ENCODE measurements at places on chromosomes 16 and 17.

DNA sequence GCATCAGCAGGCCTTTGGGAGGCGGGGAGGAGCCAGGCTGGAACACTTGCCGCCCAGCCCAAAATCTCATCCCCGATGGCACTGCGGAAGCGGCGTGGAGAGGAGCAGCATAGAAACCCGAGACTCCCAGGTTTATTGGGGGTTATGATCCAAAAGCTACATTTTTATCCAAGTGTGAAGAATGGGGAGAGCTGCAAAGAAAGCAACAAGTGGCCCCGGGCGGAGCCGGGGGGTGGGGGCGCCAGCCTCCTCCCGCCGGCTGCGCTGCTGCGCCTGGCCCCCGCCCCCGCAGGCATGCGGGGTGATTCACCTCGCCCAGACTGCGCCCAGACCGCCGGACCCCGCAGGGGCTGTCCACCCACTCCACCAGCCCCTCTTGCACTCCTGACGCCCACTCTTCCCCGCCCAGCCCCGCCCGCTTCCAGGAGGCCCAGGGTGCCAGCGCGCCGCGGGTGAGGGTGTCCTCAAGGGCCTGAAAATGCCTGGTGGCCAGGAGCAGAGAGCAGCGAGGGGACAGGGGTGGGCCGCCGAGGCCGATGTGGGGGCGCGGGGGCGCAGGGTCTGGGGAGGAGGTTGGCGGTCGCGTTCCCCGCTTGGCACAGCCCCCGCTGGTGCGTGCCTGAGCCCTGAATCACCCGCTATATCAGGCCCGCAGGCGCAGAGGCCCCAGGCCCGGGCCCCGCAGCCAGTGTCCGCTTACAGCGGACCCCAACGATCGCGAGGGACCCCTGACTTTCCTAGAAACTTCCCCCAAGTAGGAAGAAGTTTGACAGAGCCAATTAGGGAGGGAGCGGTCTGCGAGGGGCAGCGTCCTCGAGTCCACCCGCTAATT, 1.3 kb downstream of the CAVIN1 start:
- peak; percentile 79 for DNase-seq

GRCh38 chr17:79792984-79793923, 3.6 kb downstream of the CBX8 start:
- peak; percentile 74 for DNase-seq

- no peak for DNase-seq
Measured at GRCh38 chr16:83791916-83792315, 15.9 kb upstream of the HSBP1 start.

- DNase-seq, result peak; percentile 55
Measured at GRCh38 chr17:50146927-50147665, 3.4 kb downstream of the PPP1R9B start.

DNA sequence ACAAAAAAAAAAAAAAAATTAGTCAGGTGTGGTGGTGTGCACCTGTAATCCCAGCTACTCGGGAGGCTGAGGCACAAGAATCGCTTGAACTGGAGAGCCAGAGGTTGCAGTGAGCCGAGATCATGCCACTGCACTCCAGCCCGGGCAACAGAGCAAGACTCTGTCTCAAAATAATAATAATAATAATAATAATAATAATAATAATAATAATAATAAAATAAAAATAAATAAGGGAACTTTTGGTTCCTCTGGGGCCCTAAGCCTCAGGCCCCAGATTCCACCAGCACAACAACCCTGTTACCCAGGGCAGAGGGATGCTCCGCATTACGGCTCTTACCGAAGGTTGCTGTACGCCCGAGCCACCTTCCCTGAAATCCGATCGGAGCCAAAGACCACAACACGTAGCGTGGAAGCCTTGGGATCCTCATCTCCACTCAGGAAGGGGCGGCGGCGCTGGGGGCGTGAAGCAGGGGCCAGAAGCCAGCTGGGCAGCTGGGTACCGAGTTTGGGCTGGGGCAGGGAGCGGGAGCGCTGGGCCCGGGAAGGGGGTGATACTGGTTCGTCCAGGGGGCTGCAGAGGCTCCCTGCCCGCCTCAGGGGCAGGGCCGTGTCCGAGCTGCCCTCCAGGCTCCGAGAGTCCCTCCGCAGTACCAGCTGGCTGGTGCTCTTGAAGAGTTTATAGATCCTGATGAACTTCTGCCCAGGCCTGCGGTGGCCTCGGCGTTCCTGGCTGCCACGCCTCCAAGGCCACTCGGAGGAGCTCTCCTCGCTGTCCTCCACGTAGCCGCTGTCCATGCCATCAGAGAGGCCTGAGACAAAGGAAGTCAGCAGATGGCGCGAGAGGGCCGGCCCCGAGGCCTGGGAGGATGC, 20.6 kb upstream of the PIK3R6 start:
- DNase-seq, result peak; percentile 83

DNA sequence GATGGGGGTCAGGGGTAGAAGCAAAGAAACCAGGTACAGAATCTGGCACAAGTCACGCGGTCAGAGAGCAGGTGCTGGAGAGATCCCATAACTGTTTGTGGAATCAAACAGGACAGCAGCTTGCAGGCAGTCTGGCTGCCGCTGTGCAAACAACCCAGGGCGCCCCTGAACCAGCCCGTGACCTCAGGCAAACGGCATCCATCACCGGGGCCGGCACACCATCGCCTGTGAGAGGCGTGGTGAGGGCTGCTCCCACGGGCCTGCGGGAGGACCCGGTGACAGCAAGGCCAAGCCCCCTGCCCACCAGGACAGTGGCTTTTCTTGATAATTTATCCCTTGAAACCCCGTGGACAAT, 47.9 kb downstream of the CBFA2T3 start:
- no peak for DNase-seq

DNA sequence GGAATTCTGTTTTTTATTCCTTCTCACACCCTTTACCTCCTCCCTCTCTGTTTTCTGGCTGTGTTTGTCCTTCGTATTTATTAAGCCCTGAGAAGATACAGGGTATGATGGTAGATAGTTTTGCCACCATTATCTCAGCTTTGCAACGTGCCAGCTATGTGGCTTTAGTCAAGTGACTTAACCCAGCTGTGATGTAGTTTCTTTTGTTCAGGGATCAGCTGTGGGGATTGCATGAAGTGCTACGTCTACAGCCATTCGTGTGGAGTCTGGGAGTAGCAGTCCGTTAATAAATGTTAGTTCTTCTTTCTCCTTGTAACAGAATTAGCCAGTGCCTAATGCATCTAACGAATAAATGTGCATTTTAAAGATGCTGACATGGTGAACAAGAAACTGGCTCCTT, 128.4 kb downstream of the HAPSTR1 start:
- DNase-seq, result no peak

- no peak for DNase-seq
Measured at GRCh38 chr16:66524601-66525164, 25.2 kb downstream of the TK2 start.

GRCh38 chr16:23269248-23269953, 32.7 kb upstream of the SCNN1B start:
- no peak for DNase-seq

GRCh38 chr17:29039764-29040598, 3.0 kb upstream of the PIPOX start:
- peak; percentile 76 for DNase-seq

DNA sequence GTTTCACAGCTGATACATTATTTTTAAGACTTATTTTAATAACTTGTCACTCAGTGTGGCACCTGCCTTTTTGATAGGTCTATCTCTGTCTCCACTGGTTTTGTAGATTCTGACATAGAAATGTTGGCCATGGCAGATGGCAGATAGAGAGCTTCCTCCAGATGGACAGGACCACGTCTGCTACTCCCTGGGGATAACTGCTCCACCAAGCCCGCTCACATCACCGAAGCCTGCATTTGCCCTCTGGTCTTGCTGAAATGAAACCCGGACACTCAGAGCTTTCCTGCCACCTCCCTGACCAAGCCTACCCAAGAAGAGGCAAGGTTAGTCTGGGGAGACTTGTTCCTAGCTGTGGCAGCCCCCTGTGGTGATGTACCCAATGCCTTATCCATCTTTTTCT, 16.4 kb upstream of the HAP1 start:
- DNase-seq, result no peak

DNA sequence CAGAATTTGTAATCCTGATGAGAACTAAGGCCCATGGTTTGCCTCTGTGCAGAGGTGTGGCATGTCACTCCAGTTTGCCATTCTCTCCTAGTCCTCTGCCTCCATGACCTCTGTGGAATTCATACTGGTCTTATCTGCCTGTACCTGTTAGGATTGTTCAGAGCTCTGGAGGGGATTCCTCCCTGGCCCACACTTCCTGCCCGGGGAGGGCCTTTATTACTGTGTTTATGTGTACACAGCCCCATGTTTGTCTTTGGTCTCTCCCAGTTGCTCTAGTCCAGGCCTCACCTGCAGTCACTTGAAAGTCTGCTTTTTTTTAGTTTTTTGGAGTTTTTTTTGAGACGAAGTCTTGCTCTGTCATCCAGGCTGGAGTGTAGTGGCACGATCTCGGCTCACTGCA, 36.4 kb downstream of the RHBDL3 start:
- DNase-seq, result no peak

GRCh38 chr16:70577256-70577698, 53.7 kb downstream of the SF3B3 start:
- DNase-seq, result peak; percentile 67

GRCh38 chr17:74407384-74407783, 24.5 kb upstream of the GPRC5C start:
- no peak for DNase-seq

GRCh38 chr17:6233856-6234255, 163.7 kb downstream of the WSCD1 start:
- DNase-seq, result no peak

DNA sequence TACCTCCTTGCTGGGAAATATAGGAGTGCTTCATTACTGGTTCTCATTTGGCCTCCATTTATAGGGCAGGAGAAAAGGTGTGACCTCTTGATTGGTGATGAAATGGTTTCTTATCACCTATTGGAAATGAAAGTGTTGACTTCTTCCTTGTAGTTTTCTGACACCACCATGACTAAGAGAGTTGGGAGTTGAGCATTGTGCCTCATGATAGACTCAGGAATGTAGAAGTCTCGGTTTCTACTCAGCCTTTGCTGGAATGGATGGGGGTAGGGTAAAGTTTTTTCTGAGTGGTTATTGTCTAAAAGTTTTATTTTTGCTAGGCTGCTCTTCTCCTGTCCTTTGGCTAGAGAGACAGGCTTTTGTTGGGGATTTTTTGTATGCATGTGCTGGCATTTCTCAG, 117.4 kb downstream of the PHKB start:
- no peak for DNase-seq

DNA sequence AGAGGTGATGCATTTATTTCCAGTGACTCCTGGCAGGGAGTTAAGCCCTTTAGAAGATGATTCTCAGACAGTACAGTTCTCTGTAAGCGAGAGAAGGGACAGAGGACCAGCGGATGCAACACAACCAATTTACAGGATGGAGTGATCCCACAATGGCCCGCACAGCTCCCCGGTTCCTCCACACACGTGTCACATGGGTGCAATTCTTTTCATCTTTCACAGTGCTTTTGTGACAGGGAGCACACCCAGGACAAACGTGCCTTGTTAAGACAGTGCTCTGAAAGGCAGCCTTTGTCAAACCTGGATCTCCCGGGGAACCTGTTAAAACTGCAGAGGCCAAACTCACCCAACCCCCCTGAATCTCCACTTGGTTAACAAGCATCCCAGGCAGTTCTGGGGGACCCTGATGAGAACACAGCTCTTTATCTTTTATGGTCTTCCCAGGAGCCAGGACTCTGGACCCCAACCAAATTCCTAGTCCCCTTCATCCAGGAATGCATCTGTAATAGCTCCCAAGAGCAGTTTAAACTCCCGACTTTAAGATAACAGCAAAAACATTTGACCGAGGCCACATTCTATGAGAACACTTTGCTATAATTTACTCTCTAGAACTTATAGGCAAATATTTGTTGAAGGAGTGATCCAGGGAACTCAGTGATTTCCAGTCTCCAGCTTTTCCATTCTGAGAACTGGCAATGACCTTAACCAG, 134.9 kb upstream of the CDH5 start:
- no peak for DNase-seq

- no peak for DNase-seq
Measured at GRCh38 chr17:73802314-73802713, 158.1 kb upstream of the SDK2 start.

DNA sequence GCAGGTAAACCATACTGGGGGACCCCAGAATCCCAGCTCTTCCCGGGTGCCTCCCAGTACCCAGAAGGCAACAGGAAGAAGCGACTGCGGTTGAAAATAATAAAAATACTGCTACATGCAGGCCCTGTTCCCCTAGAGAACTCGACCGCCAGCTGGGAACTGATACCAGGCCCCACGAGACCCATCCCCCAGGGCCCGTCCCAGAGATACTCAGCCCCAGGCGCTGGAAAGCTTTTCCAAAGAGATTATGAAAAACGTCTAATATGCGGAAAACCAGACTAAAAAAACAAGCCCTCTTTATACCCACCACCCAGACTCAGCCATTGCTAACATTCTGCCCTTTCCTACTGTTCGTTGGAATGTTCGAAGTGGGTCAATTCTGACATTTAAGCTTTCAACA, 12.9 kb upstream of the MEAK7 start:
- DNase-seq, result no peak

- DNase-seq, result no peak
Measured at GRCh38 chr16:13324851-13325250, 423.5 kb downstream of the SHISA9 start.

DNA sequence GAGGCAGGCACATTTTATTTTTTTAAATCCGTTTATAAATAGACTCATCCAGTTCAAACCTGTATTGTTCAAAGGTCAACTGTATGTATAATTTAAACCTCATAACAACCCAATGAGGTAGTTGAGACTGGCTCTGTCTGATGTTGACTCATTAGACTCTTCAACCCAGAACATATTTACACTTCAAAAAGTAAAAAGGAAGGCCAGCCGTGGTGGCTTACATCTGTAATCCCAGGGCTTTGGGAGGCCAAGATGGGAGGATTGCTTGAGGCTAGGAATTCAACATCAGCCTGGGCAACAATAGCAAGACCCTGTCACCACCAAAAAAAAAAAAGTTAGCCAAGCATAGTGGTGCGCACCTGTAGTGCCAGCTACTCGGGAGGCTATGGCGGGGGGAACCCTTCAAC, 32.5 kb upstream of the DHRS7B start:
- no peak for DNase-seq

- DNase-seq, result no peak
Measured at GRCh38 chr17:861364-861763, 79.2 kb downstream of the MRM3 start.

DNA sequence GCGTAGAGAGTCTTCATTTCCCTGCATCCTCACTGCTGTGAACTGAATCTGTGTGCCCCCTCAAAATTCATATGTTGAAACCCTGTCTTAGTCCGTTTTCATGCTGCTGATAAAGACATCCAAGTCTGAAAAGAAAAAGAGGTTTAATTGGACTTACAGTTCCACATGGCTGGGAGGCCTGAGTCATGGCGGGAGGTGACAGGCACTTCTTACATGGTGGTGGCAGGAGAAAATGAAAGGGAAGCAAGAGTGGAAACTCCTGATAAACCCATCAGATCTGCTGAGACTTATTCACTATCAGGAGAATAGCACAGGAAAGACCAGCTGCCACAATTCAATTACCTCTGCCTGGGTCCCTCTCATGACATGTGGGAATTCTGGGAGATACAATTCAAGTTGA, 3.1 kb upstream of the CCDC42 start:
- no peak for DNase-seq

GRCh38 chr16:87552772-87553573, 49.3 kb upstream of the JPH3 start:
- no peak for DNase-seq

Measured in AG20443 (cell line).